ENCODE measurements at places on chromosomes 2 and 18. TPM values are rescaled to one million over a fixed set of nuclear protein-coding genes. Genes with fewer than 3 reads are reported as not detected.

Gene KCNE4
- 27.1 TPM for total RNA-seq

DNA sequence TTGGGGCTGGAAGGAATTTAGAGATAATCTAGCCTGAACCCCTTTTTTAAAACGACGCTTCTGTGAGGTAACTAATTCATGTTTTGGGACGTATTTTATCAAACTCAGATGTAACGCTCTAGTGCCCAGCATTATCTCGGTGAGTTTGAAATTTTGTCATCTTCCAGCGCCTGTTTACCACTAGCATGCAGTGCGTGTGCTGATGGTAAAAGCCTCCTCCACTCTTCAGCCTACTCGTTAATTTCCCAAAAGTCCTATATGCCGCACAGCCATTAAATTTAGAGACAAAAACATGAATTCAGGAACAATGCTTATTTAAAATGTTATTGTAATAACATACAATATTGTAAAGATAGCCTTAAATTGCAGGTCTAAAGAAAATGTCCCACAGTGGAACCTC lies 2.8 kb downstream of the ZCCHC2 start:
- no peak for DNase-seq

GRCh38 chr2:121189011-121189410 lies 96.0 kb downstream of the TFCP2L1 start:
- DNase-seq: no peak

- no peak for DNase-seq
Observed at GRCh38 chr2:10720947-10721395, 459 bp upstream of the ATP6V1C2 start.

- no peak for DNase-seq
Observed at GRCh38 chr2:159904959-159905305, 106.9 kb upstream of the CD302 start.

DNA sequence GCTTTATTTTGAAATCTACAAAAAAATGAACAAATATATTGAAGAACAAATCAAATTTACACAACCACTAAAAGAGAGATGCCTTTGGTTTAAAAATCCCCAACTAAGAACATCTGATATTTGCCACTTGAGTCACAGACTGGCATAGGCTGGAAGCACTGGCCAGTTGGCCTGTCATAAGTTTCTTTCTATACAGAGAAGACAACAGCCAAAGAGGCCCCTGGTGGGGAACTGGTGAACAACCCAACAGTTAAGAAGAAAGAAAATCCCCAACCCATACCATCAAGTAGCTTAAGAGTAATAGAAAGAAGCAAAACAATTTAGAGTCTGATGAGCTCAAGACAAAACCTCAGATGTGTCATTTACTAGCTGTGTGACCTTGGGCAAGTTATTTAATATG lies 45.5 kb downstream of the OSR1 start:
- peak; percentile 67 for DNase-seq

Gene GPR35
- 1.7 TPM for total RNA-seq

DNA sequence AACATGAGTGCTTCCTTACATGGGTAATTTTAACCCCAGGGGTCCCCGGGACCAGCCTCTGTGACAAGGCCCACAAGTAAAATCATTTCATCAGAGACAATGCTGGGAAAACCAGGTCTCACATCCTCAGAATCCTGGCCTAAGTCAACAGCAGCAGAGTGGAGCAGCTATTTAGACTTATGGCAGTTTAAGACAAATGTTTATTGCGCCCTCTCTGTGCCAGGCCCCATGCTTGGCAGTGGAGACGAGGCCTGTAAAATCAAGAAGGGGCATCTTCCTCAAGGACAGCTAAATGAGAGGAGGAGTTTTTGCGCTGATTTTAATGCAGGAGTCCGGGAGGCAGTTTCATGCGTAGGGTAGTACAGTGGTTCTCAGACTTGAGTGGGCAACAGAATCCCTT lies 56.0 kb upstream of the ACAA2 start:
- DNase-seq: no peak

DNA sequence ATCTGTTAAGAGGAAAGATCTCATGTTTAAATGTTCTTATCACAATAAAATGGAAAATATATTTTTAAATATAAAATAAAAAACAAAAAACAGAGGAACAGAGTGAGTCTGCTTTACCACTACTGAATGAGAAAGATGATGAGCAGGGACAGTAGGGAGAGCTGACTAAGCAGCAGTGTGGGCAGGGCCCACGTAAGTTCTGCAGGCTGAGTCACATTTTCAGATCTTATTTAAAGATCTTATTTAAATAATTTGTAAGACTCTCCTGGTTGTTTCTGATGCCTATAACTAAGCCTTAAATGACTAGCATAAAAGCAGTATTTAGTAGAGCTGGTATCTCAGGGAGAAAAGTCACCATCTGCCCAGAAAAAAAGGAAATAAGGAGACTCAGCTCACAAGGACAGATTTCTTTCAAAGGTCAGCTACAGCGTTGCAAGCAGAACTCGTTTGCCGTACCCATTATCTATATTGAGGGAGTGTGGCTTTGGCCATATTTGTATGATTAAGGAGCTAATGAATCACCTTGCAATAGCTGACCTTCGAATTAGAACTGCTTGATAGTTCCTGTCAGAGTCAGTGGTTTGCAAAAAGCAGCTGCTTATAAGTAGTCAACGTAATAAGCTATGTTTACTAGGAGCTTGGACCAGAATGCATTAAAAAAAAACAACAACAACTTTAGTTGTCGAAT lies 322.1 kb upstream of the CHAC2 start:
- peak; percentile 53 for DNase-seq

- no peak for DNase-seq
Observed at GRCh38 chr2:144382849-144383248, 137.1 kb downstream of the ZEB2 start.

Gene SP140L
- 9.7 TPM for total RNA-seq

Gene SS18
- 60.8 TPM for total RNA-seq

DNA sequence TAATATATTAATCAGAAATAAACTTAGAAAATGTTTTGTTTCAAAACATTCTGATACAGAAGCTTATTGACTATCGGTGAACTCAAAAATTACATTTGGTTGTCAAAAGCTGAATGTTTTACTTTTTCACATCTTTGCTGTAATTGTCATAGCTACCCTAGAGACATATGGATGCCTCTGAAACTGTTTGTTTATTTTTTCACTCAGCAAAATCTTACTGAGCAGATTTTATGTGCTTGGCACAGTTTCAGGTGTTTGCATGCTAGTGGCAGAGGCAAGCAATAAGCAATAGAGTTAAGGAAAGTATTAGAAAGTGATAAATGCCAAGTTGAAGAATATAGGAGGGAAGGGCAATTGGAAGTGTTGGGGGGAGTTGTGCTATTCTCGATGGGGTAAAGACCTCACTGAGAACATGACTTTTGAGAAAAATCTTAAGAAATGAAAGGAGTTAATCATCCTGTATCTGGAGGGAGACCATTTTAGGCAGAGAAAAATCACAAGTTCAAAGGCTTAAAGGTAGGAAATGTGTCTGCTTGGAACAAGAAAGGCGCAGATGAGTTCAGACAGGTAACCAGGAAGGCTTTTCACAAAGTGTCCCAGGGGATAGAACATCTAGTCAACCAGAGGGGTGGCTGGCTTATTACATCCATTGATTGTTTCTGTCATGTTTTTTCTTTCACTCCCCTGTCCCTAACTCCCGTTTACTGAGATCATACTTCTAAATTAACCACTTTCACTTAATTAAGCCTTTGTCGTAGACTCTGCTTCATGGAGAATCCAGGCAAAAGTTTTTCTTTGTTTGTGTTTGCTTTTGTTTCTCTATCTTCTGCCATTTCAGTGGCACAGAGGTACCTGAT lies 27.2 kb upstream of the COBLL1 start:
- DNase-seq: no peak

Data from myocyte (in vitro differentiated cells).